Mammary epithelial cell (primary cell): ENCODE measurements at places on chromosomes 5 and 9.

- DNase-seq: no peak
Observed at GRCh38 chr5:16612007-16612406, 4.8 kb downstream of the RETREG1 start.

- DNase-seq: no peak
Observed at GRCh38 chr5:122780296-122780695, 5.4 kb downstream of the SNX2 start.

DNA sequence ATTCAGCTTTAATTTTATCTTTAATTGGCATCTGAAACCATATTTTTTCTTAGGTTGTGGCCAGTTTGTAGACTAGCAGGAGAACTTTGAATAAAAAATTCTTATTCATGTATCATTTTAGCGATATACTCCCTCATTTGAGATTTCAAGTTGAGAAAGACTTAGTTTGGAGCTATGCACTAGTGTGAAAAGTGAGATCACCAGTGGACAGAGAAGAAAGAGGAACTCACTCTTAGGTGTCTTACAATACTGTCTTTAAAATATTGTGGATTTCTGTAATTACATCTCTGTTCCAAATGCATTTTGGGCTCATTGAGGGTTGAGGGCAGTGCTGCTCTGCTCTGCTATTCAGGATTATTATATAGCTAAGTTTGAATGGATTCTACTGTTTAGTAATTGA, 54.7 kb downstream of the NAA35 start:
- no peak for DNase-seq

GRCh38 chr5:54838843-54839242, 146.6 kb downstream of the ESM1 start:
- DNase-seq: no peak

DNA sequence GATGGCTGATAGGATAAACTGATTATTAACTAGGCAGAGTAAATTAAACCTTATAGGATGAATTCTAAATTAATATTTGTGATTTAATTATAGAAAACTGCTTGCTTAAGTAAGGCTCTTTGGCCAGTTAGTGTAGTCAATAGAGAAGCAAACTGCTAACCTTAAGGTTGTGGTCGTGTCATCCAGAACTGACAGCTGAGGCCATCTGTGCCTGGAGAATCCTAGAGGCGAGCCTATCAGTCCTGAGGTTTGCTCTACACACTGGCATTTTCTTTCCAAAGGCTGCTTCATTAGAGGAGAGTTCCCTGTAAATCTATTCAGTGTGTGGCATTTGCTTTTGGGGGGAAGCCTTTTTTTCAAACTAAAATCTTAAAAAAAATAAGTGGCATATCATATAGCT, 169.2 kb downstream of the MEF2C start:
- no peak for DNase-seq

DNA sequence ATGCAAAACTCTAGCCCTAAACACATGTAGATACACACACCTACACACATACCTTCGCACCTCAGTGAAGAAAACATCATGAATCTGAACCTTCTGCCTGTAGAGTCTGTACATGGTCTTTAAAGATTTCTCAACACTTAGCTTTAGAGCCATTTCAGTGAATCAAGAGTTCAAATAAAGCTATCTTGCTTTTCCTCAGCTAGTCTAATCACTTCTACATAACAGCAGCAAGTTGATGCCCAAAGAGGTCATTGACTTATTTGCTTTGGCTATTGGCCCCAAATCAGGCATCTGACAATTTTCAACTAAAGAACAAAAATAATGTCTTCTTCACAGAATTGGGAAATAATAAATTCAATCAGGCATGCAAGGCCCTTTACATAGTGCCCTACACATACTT, 127.9 kb upstream of the SGCD start:
- no peak for DNase-seq

DNA sequence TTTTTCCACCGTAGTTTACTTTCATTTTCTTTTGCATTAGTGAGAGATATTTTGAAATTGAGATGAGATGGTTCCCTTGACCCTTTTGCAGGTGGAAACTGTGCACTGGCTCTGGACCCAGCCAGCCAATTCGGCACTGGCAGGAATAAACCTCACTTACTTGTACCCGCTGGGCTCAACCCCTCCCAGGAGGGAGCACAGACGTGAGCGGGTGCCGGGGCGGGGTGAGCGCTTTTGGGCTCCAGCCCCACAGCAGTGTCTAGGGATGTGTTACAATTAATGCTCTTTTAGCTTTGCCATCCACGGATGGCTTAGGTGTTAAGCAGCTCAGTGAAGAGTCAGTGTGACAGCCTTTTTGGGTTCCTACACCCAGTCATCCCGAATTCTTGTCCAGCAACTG, 766.1 kb upstream of the CHD1 start:
- no peak for DNase-seq

- DNase-seq: no peak
Observed at GRCh38 chr9:134725605-134725940, 84.0 kb downstream of the COL5A1 start.

- peak; percentile 28 for DNase-seq
Observed at GRCh38 chr9:13896047-13896446, 417.9 kb downstream of the NFIB start.

GRCh38 chr9:98807070-98807813, at the start of gene GALNT12:
TSS of gene GALNT12 (plus strand) at chr9:98807670. CDS start at chr9:98807699, 29 bp downstream.
- no peak for DNase-seq

DNA sequence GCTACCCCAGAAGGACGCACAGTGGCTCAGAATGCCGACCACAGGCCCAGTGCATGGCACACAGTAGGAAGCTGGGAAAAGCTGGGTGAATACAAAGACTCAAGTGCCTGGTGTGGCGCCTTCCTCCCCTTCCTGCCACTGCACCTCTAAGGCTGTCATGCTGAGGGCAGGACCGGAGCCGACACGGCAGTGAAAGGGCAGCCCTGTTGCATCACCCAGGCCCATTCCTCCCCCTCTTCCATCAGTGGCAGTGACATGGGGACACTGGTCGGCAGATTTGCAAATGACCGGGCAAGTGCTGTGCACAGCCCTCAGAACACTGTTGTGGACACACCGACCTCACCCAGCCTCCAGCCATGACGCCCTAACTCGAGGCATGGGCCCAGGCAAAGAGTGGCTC, 84.0 kb downstream of the STK10 start:
- no peak for DNase-seq

DNA sequence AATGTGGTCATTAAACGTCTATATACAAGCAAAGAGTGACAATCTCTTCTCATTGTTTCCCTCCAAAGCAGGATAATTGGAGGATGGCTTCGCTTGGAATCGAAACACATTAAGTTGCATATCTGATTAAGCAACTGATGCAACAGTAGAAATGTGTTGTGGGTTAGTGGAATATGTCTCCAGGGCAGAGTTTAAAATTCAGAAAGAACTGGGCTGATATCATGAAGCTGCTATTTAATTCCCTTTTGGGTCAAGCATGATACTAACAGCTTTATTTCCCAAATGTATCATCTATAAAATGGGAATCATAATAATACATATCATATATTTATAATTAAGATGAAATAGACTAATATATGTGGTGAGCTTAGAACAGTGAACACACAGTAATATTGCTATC, 1763.0 kb upstream of the C9orf72 start:
- DNase-seq: no peak

GRCh38 chr9:114507726-114508125, 2.5 kb upstream of the WHRN start:
- peak; percentile 33 for DNase-seq

GRCh38 chr9:131418143-131419025, 24.5 kb downstream of the PRRC2B start:
- DNase-seq: no peak

GRCh38 chr9:110626101-110626829, 42.3 kb upstream of the MUSK start:
- DNase-seq: peak; percentile 60

GRCh38 chr5:4857761-4858160, 282.4 kb upstream of the ADAMTS16 start:
- peak; percentile 7 for DNase-seq
